ENCODE measurements at places on chromosomes 11 and 22.

DNA sequence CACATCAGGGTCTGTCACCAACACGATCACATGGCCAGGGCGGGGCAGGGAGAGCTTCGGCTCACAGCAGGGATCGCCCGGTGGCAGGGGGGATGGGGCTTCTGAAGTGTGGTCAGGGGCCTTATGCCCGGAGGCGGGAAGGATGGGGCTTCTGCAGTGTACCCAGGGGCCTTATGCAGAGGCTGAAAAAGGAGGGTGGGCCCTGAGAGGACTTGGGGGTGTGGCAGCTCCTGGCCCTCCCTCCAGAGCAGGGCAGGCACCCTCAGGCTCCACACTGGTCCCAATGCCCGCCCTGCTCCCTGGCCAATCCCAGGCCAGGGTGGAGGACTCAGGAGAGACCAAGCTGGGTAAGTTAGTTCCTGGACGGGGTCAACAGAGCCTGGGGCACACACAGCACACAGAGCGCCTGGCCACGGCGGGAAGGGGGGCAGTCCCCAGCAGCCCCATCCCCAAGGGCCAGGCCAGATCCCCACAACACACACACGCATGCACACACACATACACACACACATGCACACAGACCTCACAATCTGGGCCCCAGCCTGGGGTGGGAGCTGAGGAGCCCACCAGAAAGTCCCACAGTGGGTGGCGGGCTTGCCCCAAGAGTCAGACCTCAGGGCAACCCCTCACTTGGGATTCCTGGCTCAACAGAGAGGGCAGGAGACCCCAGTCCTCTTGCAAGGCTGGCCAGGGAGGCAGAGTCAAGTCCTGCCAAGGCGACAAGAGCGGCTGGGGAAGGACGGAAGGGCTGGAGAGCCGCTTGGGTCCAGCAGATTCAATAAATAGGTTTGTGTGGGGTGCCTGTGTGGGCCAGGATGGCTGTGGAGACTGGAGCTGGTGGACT, 1.1 kb upstream of the CEND1 start:
- DNase-seq, result no peak

DNA sequence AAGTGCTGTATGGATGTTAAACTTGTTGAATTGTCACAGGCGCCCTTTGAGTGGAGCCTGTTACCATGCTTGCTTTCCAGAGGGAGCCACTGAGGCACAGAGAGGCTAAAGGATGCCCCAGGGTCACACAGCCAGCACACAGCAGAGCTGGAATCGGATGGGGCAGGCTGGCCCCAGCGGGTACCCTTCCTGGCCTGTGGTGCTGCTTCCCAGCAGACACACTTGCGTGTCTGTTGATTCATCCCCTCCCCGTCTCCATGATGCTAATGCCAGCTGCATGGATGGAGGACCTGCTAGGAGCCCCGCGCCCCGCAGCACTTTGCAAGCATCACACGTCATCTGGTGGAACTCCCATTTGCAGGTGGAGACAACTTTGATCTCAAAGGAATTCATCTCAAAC, 52.4 kb upstream of the SHISAL1 start:
- peak; percentile 9 for DNase-seq

- peak; percentile 18 for DNase-seq
Observed at GRCh38 chr22:21587803-21588611, 20.5 kb downstream of the UBE2L3 start.

- DNase-seq, result peak; percentile 49
Observed at GRCh38 chr11:85590848-85591483, 36.2 kb downstream of the DLG2 start.

DNA sequence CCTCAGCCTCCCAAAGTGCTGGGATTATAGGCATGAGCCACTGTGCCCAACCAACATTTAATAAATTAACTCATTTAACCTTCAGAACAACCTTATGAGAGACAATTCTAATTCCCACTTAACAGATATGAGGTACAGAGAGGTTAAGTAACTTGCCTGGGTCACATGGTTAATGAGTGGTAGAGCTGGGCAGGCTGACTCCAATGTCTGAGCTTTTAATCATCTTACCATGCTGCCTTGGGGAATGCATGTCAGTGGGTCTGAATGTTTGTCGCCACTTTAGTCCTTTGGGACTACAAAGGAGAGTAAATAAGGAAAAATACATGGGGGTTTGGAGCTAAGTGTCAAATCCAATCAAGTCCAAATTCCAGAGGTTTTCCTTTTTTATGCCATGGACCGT, 11.2 kb upstream of the PIK3C2A start:
- DNase-seq, result no peak

- DNase-seq, result peak; percentile 22
Observed at GRCh38 chr22:46797355-46797754, 34.9 kb downstream of the TBC1D22A start.

DNA sequence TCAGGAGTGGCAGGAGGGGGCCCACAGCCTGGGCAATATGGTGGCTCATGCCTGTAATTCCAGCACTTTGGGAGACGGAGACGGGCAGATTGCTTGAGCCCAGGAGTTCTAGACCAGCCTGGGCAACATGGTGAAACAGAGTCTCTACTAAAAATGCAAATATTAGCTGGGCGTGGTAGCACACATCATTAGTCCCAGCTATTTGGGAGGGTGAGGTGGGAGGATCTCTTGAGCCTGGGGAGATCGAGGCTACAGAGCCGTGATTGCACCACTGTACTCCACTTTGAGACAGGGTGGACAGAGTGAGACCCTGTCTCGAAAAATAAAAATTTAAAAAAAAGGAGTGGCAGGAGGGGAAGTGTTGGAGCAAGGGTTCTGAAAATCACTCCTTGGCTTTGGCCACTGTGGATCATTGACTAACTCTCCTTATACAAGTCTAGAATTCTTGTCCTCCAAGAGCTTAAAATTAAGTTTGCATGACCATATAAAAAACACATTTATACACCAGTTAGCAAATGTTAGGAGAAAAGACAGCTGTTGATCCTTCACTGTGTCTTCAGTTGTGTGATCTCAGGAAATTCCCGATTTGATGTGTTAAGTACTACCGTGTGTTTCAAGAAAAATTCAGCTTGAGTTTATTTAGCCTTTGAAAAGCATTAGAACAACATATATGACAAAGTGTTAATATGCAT, 2.3 kb upstream of the WEE1 start:
- DNase-seq, result no peak

GRCh38 chr11:118010738-118011461, 24.7 kb downstream of the IL10RA start:
- no peak for DNase-seq

DNA sequence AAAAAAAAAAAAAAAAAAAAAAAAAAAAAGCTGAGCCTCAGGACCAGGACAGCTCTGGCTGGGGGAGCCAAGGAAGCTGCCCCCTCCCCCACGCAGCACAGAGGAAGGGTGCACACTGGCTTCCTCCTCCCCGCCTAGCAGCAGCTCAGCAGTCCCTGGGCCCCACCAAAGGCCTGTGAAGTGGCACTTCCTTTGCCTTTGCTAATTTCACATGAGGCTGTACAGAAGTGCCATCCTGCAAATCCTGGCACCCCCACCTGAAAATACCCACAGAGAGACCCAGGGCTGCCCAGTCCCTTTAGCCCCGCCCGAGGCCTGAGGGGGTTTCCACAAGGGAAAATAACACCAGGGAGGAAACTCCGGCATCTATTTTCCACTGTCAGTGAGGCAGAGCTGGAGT, 3.9 kb downstream of the RHOG start:
- DNase-seq, result no peak

DNA sequence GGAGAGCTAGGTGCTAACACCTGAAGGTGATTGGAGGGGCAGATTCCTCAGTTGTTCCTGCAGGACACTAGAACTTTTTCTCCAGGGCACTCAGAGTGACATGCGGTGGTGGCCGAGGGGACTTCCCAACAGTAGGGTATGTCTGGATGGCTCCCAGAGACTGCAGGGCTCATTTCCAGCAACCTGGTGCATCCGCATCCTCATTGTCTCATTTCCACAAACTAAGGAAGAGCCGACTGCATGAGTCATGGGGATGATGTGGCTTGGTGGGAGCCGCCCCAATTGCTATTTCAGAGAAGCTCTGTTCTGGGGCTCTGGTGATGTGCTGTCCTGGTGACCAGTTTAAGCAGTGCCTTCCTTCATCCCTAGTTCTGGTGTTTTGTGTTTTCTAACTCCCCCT, 2.8 kb upstream of the ROBO4 start:
- DNase-seq, result peak; percentile 96

DNA sequence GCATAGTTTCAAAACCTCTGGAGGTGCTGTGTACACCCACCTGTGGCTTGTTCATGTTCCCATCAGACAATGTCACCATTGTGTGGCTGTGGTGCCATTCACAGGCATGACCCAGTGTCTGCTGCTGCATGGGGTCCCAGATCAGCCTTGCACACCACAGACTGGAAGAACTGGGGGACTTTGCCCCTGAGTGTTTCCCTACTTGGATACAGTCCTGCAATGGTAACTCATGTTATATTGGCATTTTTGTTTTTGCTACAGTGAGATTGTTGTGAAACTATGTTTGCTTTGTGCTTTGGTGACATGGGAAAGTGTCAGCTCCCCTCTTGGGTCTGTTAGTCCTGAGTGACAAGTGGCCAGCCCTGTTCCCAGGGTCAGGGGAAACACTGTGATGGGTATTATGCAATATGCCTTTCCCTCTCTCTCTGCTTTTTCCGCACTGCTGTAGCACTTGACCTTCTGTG, 108.8 kb downstream of the NAV2 start:
- no peak for DNase-seq

DNA sequence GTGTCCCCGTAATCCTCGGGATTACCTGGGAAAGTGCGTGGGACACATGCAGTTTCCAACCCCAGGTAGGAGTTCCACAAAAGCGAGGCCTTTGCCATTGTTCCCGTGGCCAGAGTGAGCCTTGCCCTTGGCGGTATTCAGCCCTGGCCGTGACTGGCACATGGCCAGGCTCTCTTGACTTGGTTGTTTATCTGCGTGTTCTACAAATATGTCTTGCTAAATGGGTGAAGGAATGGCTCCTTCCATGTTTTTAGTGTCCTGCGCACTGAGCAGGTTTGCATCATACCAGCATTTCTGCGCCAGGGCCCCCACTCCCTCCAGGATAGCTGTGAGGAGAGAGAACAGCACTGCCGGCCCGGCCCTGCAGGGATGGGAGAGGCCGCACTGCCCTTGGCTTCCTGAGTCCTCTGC, 20.0 kb downstream of the POLR3H start:
- DNase-seq, result no peak

DNA sequence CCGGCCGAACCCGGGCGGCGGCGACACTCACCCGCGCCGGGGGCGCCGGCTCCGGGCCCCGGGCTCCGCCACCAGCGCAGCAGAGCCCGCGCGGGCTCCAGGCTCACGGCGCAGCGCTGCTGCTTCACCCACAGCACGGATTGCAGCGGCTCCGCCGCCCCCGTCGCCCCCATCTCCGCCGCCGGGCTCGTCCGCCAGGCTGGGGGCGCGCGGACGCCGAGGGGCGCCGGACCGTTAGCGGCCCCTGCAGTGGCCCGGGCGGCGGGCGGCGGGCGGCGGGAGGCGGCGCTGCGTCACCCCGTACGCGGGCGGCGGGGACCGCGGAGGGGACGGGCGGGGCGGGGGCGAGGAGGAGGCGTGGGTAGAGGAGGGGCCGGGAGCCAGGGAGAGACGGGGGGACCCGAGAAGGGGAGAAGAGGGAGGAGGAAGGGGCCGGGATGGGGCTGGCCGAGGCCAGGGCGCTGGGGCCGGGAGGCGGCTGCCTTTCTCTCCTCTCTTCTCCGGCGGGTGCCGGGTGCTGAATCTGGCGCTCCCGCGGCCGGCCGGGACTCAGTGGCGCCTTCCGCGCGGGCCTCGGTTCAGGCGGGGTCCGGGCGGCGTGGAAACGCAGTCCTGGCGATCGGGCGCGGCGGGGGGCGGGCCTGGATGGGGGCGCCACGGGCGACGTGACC, at the start of gene CERK:
Gene CERK, minus strand, starts transcription at position 277 of the 671 bp plus-strand sequence. Its CDS starts 104 bp downstream, at position 173.
- peak; percentile 81 for DNase-seq

- DNase-seq, result no peak
Observed at GRCh38 chr11:19663206-19663605, 49.4 kb upstream of the NAV2 start.

DNA sequence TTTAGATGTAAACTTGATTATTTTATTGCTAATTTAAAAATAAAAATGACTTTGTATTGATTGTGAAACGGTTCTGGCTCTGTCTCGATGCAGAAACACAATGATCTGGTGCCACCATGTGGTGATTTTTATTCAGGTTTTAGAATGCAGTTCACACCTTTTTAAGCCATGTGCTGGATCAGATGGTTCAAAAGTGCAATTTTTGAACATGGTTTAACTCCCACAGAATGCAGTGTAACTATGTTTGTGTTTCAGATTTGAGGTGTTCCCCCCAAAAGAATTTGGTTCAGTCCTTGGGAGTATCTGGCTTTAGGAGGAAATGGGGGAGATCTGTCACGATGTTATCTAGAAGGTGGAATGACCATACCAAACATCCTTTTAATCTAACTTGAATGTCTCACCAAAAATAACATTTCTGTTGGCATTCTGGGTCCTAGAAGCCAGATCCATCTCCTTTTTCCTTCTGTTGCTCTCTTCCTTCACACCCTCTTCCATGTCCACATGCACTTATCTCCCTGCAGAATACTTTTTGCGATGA, 7.9 kb downstream of the MRPL16 start:
- DNase-seq, result peak; percentile 43

DNA sequence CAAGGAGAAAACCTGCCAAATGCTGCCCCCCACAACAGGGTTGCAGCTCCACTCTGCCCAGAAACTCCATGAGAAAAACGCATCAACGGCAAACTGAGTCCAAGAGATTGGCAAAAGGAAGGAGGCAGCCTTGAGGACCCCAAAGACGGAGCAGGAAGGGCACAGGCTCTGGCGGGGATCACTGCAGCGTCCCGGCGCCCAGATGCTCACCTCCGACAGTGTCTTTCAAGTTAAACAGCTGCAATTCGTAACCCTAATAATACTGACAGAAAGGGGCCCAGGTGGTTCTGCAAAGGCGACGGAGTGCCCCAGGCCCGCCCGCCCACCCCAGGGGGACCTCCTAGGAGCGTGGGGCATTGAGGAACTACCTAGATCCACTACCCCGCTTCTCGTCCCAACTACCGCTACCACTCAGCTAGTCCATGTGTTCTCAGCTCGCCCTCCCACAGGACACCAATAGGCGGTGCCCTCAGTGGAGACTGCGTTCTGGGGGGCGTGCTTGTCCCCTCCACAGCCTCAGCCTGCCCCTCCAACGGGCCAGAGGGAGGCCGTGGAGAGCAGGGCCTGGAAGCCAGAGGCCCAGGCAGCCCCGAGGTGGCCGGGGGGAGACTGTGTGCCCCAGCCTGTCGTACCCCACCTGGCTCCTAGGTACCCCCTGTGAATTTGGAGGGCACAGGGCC, 127.4 kb downstream of the PHF21B start:
- no peak for DNase-seq

DNA sequence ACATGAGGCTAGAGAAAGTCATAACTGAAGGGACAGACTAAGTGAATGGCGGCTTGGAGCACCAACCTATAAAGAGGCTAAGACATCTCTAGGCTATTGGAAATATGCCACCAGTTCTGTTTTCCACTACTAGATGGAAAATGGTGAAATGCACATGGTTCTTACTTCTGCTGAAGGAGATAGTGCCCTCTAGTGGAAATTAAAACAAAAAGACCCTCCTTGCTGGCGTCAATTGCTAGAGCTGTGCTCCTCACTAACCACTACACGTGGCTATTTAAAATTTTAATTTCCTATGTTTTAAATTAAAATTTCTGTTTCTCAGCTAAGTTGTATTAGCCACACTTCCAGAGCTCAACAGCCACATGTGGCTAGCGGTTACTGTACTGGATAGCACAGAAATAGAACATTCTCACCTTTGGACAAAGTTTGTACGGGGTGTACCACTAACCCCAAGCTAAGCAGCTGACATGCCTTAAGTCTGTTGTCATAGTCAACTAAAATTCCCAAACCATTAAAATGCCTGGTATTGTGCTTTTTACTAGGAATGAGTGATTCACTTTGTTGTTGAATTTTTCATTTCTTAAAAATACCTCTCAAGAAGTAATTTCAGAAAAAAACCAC, 34.1 kb upstream of the CALCA start:
- DNase-seq, result peak; percentile 37

GRCh38 chr11:47570651-47571356, 5.4 kb downstream of the PTPMT1 start:
- no peak for DNase-seq

All from fibroblast of skin of right biceps (primary cell).